Stimulated activated CD8-positive, alpha-beta memory T cell treated with anti-CD3 and anti-CD28 coated beads, Interleukin-4, amount 100 ng/mL, for 1 hour (primary cell): ENCODE measurements at places on chromosomes 7 and 10.

DNA sequence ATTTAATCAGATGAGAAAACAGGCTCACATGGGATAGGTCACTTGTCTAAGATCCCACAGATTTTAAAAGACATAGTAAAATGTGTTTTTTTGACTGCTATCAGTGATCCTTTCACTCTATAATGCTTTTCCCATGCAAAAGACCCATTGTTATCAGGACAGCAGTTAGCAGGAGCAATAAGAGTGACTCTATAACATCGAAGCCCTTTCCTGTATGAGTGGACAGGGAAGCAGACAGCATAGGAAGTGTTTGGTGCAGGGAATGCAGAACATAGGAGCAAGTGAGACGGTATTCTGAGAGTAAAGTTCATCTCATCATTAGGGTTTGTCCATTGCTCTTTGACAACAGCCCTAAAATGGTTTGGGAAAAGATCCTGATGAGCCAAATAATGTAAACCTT is 68.5 kb downstream of the SLC25A13 start:
- no peak for DNase-seq

GRCh38 chr7:127409629-127410028 is 17.1 kb upstream of the ZNF800 start:
- DNase-seq, result no peak

DNA sequence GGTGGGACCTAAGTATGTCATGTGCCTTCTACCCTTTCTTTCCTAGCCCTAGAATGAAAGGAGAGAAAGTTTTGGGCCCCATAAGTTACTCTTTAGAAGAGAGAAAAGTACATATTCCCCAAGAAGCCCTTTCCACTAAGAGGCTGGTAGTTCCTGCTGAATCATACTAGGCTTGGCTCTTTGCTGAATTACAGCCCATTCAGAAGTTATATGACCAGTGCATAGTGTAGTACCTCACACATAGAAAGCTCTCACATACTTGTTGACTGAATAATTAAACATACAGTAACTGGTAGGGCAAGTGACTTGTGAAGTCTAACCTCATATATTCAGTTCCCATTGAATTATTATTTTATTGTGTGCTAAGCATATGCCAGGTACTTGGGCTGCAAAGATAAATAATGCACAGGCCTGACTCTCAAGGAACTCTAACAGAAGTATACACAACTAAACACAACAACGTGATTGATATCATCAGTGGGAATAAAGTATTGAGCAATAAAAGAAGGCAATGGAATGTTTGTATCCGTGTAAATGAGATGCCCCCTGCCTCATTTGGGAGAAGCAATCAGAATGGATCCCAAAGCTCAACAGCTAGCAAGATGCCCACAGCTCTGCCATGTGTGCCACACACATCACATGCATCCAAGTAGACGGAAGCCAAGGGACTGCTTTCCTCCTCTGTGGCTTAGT is 38.9 kb upstream of the UBN2 start:
- DNase-seq, result no peak

DNA sequence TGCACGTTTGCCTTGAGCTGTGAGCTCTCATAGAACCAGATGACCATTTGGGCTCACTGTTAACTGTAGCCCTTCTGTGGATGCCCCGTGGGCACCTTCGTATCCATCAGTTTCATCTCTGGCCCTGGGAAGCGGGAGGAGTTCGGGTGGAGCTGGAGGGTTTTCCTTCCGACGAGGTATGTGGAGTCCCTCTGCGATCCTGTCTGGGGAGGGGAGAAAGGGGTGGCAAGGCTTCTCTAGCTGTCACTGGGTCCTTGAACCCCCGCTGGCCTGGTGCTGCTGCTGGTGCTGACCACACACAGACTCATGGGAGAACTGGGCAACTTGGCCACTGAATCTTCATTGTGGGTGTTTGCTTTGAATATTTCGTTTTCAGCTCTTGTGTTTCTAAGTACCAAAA is 32.7 kb downstream of the INPP5A start:
- no peak for DNase-seq

DNA sequence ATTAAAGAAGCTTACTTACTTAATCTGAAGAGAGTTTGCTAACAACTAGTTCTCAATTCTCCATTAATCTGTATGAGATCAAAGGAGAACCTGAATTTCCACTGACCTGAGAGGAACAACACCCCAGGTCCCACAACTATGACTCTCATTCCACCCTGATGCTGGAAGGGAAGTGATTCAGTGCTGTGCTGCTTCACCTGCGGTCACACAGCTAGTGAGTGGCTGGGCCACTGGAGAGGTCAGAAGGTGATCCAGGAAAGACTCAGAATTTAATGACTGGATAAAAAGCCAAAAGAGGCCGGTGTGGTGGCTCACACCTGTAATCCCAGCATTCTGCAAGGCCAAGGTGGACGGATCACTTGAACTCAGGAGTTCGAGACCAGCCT is 23.6 kb downstream of the SORBS1 start:
- DNase-seq, result no peak

GRCh38 chr10:126734015-126734414 is 63.5 kb upstream of the C10orf90 start:
- DNase-seq, result no peak

- no peak for DNase-seq
Measured at GRCh38 chr7:43769791-43770465, 11.4 kb downstream of the BLVRA start.

DNA sequence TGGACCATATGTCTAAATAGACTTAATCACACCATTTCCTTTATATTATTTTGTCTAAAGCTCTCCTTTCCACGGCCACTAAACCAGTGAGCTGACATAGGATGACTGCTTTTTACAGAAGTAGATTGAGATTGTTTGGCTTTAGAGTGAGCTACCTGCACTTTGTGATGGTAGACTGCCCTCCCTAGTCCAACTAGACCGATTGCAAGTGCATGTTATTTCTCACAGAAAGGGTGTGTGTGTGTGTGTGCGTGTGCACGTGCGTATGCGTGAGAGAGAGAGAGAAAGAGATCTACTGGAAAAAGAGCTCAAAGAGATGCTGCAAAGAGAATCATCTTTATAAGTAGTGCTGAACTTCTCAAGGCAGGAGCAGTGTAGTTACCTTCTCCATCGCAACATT is 60.7 kb downstream of the VCL start:
- DNase-seq, result no peak

- DNase-seq, result no peak
Measured at GRCh38 chr7:140390466-140391190, 7.7 kb downstream of the SLC37A3 start.

DNA sequence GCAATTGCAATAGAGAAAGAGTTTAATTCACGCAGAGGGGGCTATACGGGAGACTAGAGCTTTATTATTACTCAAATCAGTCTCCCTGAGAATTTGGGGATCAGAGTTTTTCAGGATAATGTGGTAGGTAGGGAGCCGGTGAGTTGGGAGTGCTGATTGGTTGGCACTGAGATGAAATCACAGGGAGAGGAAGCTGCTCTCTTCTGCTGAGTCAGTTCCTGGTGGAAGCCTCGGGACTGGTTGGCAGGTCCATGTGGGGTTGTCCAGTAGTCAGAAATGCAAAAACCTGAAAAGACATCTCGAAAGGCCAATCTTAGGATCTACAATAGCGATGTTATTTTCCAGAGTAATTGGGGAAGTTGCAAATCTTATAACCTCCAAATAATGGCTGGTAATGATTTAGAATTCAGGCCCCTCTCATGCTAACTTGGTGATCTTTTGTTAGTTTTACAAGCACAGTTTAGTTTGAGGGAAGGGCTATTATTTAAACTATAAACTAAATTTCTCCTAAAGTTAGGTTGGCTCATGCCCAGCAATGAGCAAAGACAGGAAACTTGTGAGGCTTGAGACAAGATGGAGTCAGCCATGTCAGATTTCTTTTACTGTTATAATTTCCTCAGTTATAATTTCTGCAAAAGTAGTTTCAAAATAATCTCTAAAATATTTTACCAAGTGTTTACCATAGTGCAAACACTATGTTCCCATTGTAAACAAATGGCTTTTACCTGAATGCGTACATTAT is 39.4 kb upstream of the SLC25A13 start:
- no peak for DNase-seq

- no peak for DNase-seq
Measured at GRCh38 chr10:97858001-97858439, 8.4 kb downstream of the GOLGA7B start.

- DNase-seq, result no peak
Measured at GRCh38 chr10:75211007-75211691, 553 bp downstream of the VDAC2 start.

DNA sequence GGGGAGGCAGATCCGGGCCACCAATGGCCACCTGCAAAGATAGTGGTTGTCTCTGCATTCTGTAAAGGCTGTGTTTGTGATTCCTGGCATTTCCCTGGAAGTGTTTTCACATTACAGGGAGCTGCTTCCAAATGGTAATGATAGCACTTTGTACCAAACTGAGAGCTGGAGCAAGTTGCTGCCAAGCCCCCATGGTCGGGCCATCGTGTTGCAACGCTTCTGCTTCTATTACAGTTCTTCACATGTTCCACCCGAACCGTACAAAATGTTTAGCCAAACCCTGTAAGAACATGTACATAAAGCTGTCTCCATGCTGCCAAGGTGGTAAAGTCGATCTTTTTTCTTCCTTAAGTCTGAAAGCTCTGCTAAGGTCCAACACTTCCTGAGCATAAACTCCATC is 397.7 kb upstream of the NFE2L3 start:
- no peak for DNase-seq

DNA sequence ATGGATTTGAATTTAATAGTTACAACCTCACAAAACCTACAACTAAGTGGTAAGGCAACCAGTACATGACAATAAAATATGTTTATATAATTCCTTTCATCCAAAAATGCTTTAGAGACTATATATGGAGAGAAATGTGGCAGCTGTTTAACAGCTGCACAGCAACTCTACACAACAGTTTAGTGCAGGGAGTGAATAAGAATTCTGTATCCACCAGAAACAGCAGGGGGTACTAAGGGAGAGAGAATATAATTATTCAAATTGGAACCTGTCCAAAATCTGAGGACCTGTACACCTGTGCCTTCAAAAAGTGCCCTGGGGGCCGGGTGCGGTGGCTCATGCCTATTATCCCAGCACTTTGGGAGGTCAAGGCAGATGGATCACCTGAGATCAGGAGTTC is 49.6 kb downstream of the POLL start:
- no peak for DNase-seq

- DNase-seq, result no peak
Measured at GRCh38 chr10:31702005-31702404, 226.6 kb downstream of the ARHGAP12 start.

DNA sequence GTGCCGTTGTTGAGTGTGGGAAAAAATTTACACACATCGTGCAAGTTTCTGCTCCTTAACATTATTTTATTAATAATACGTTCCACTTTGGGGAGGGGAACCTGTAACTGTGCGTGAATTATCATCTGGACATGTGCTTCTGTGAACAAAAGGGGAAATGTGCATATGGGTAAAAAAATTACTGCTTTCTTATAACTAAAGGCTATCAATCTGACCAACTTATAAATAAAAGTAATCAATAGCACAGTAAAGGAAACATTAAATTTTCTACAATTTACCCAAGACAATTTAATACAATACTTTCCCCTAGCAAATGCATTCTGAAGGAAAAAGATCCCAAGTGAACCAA is 4.5 kb downstream of the TWIST1 start:
- no peak for DNase-seq

GRCh38 chr10:85719408-85719807 is 647.2 kb downstream of the GRID1 start:
- no peak for DNase-seq

GRCh38 chr7:6395898-6396595 is 51.7 kb downstream of the DAGLB start:
- DNase-seq, result no peak

- no peak for DNase-seq
Measured at GRCh38 chr10:43195557-43195956, 57.3 kb downstream of the CSGALNACT2 start.

- DNase-seq, result no peak
Measured at GRCh38 chr10:130416334-130417150, 280.4 kb downstream of the GLRX3 start.

DNA sequence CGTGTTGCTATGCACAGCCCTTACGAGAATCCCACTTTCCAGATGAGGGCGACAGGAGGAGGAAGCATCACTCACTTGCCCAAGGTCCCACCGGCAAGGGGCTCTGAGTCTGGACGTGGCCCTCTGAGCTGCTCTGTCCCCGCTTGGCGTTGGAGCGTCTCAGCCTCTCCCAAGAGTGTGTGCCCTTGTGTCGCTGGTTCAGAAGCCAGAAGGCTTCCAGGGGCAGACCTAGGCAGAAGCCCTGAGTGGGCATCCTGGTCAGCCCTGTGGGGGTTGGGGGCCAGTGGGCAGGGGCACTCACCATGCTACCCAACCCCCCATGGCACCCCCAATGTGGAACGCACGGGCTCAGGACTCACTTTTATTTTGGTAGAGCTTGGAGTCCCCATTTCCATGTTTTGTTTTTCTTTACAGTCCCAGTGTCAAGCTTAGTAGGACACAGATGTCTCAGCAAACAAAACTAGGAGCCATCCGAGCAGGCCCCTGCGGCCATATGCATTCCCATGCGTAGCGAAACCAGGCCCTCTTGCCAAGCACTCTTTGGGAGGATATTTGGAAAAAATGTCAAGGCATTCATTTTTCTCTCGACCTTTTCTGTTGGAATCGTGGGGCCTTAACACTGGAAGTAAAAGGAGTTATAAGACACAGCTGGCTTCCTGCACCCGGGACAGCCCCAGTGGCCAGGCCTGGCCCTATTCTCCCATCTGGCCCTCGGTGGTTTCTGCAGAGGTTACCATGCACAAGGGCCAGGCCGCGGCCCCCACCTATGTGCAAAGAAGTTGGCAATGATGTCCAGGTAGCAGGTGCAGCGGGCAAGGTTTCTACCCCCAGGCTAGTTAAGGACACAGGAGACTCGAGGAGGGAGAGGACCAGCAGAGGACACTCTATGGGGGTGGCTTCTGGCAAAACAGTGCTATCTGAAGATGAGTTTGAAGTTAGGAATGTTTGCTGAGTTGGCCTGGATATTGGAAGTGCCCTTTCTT is 97.0 kb downstream of the LHPP start:
- DNase-seq, result no peak

DNA sequence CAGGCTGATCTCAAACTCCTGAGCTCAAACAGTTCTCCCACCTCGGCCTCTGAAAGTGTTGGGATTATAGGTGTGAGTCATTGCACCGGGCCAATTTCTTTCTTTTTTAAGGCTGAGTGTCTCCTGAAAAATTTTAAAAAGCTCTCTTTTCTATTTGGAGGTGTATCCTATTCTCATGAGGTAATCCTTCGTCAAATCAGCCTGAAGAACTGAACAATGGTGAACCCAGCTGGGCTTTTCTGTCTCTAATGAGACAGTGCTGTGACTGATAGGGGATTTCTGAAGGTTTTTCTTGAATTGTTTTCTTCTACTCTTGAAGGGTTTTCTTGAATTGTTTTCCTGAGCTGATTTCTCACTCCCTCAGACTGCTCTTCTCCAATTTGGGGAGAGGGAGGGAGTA is 30.9 kb upstream of the CALU start:
- DNase-seq, result no peak

- no peak for DNase-seq
Measured at GRCh38 chr7:129840757-129841156, 112.0 kb downstream of the UBE2H start.

- no peak for DNase-seq
Measured at GRCh38 chr10:61635471-61635870, 27.3 kb upstream of the CABCOCO1 start.
